Suprapubic skin (tissue), 4 donors: ENCODE measurements at places on chromosomes 12 and 14. TPM values are rescaled to one million over a fixed set of nuclear protein-coding genes. Genes with fewer than 3 reads are reported as not detected.

DNA sequence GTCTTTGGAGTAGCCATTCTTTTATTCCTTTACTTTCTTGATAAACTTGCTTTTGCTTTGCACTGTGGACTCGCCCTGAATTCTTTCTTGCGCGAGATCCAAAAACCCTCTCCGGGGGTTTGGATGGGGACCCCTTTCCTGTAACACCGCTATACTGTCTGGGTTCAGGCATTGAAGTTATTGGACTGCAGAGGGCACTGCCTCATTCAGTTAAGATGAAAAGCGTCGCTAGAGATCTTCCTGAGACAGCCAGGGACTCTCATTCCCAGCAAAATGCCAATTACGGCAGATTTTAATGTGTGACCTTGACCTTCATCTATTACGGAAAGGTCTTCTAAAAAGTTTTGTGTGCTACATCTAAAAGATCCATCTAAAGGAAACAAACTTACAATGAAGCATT lies 17.3 kb upstream of the RIMKLB start:
- no peak for DNase-seq

GRCh38 chr12:80846952-80847351 lies 90.8 kb downstream of the LIN7A start:
- DNase-seq = no peak

- DNase-seq = no peak
Measured at GRCh38 chr14:65832431-65833266, 420.1 kb downstream of the FUT8 start.

GRCh38 chr14:102508774-102509745 lies 516 bp downstream of the ANKRD9 start:
- DNase-seq = peak; percentile 86

DNA sequence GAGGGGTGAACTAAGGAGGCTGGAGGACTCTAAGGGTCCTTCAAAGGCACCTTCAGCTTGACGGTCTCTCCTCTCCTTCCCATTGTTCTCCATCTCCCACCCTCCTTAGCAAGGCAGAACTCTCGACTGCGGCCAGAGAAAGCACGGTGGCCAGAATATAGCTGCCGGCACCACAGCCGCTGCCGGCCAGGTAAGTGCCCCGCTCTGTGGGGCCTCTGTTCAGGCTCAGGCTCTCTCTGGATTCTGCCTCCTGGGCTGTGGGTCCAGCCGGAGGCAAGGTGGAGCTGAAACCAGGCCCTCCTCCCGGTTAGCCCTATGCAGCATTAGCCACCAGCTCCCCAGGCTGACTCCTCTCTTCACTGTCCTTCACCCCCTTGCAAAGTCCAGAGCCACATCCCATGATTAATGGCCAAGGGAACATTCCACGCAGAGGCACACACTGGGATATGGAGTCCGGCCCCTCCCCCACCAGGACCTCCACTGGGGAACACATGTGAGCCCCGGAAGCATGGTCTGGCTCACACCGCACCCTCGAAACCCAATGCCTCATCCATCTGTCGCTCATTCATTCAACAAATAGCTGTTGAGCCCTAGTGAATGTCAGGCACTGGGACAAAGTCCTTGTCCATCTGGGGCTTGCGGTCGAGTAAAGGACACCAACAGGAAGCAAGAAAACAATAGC lies 25.2 kb downstream of the LTBP2 start:
- DNase-seq = no peak

GRCh38 chr14:74472601-74473000 lies 20.5 kb downstream of the NPC2 start:
- no peak for DNase-seq

DNA sequence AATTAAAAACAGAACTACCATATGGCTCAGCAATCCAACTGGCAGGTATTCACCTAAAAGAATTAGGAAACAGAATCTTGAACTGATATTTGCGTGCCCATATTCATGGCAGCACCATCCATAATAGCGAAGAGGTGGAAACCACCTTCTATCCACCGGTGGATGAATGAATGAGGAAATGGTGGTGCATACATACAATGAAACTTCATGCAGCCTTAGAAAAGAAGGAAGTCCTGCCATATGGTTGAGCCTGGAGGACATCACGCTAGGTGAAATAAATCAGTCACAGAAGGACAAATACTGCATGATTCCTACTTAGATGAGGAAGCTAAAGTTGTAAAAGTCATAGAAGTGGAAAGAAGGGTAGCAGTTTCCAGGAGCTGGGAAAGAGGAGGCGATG lies 6.6 kb downstream of the TCL1A start:
- no peak for DNase-seq

DNA sequence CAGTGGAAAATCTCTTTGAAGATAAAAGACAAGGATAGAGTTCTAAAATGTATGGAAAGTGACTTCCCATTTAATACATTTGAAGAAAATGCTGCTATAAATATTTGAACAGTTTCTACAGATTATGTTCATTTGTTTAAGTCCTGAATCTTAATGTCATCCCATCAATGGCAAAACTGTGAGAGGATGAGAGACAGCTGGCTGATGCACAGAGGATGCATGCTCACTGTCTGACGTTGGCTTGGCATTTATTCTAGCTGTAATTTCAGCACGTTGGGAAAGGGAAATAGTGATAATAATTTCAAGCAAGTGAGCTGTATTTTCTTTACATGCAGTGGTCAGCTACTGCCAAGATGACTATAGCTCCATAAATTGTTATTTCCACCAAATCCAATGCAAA lies 40.5 kb downstream of the PPFIA2 start:
- no peak for DNase-seq

GRCh38 chr12:96183734-96184370 lies 10.3 kb upstream of the ELK3 start:
- no peak for DNase-seq

DNA sequence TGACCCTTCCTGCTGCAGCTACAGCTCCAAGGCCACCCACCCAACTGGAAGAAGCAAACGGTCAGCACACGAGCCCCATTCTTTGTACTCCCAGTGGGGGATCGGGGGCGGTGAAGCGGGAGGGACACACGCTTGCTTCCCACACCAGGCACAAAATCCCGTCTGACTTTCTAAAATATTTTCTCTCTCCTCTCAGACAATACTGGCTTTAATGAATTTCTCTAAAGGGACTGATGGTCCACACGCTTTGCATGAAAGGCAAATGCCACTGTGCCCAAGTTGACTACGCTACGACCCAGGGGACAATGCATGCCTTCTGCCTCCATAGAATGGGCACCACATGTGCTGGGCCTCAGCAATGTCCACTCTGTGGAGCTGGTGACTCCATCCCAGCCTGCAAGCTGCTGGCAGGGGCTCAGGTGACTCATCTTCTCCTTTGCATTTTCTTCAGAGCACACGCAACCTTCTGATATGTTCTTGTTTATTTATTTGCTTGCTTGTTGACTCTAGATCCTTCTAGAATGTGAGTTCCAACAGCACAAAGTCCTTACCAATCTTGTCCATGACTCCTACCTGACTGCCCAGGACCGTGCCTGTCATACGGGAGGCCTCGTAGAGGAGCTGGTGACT lies 15.6 kb downstream of the SYNE3 start:
- no peak for DNase-seq

DNA sequence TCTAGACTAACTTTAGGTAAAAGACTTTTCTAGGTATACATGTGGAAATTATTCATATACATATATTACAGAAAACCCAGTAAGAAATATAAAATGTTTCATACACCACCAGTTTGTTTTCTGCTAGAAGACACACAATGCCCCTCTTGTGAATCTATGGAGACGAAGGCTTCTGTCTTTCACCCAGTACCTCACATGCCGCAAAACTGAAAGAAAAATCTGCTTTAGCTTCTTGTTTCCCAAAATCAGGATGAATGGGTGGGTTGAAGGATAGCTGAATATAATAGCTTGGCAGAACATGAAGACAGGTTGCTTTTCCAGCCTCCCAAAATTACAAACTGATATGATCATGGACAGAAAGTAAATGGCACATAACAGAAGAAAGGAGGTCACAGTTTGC lies 1.3 kb downstream of the TAS2R30 start:
- no peak for DNase-seq

GRCh38 chr12:127957001-127957660 lies 309.8 kb upstream of the TMEM132C start:
- no peak for DNase-seq

DNA sequence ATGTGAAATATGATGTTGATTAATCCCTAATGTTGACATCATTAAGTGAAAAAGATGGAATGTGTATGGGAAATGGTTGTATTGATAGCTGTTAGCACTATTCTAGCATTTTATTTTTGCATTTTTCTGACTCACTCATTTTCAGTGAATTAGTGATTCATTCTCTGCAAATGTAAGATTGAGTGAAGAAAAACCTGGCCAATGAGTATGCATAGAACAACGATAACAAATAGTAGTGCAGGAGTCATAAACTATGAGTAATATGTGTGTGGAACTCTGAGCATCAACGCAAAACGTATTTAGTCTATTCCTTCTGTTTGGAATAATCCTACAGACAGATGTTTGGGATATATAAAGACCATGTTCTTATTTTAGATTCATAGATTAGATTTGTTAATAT lies 76.3 kb upstream of the RTL1 start:
- DNase-seq = no peak

DTX1 gene
- 1.1 TPM for total RNA-seq

SPTSSA gene
- total RNA-seq = 31.5 TPM

RDH12 gene
- 68.8 TPM for total RNA-seq

KLRB1 gene
- not detected for total RNA-seq

RAP1B gene
- 154 TPM for total RNA-seq

DBX2 gene
- 1.1 TPM for total RNA-seq
